ENCODE measurements at places on chromosomes 3 and 15. TPM values are rescaled to one million over a fixed set of nuclear protein-coding genes. Genes with fewer than 3 reads are reported as not detected.

SLC38A3 gene
- total RNA-seq = not detected

EMC7 gene
- 34.6 TPM for total RNA-seq

CFAP20DC gene
- total RNA-seq = 1.6 TPM

TGFBR2 gene
- total RNA-seq = 202 TPM

FRMD4B gene
- total RNA-seq = 7.1 TPM

CASR gene
- total RNA-seq = not detected

THRB gene
- 61.9 TPM for total RNA-seq

HAUS2 gene
- 37.2 TPM for total RNA-seq

FOXB1 gene
- total RNA-seq = not detected

WNT5A gene
- total RNA-seq = 3.1 TPM

FBXW12 gene
- total RNA-seq = not detected

GOLGA8M gene
- 1.9 TPM for total RNA-seq

SLC6A1 gene
- total RNA-seq = 2.5 TPM

ZNF385D gene
- 8.1 TPM for total RNA-seq

DLL4 gene
- 1.9 TPM for total RNA-seq

IL12A gene
- 0.85 TPM for total RNA-seq

All from gastroesophageal sphincter (tissue), 4 donors.